Urinary bladder (tissue), 4 donors: ENCODE measurements at places on chromosomes 11 and 22. TPM values are rescaled to one million over a fixed set of nuclear protein-coding genes. Genes with fewer than 3 reads are reported as not detected.

Gene MYOD1
- 1.1 TPM for total RNA-seq

Gene VWCE
- 0.63 TPM for total RNA-seq

Gene DNAJB13
- total RNA-seq = 0.58 TPM

Gene CD44
- 225 TPM for total RNA-seq

Gene MUC2
- total RNA-seq = not detected

Gene SCGB1C1
- not detected for total RNA-seq

Gene LAYN
- 19.2 TPM for total RNA-seq

Gene KIF18A
- 17.8 TPM for total RNA-seq

Gene LRRC74B
- not detected for total RNA-seq

Gene OR51E2
- total RNA-seq = 0.63 TPM

Gene MS4A6E
- total RNA-seq = not detected

Gene OR52H1
- total RNA-seq = 2.2 TPM

Gene SNX15
- 9.4 TPM for total RNA-seq

Gene DRD4
- not detected for total RNA-seq

Gene EFCAB6
- total RNA-seq = 3.2 TPM

Gene PDE2A
- total RNA-seq = 18.6 TPM

Gene OR8I2
- total RNA-seq = not detected

Gene DEUP1
- total RNA-seq = 0.16 TPM

Gene ATF4
- 154 TPM for total RNA-seq

Gene SHANK2
- 6.2 TPM for total RNA-seq

Gene OR8D4
- 0.21 TPM for total RNA-seq

Gene HORMAD2
- total RNA-seq = not detected

Gene CHRDL2
- total RNA-seq = 0.69 TPM

Gene COMT
- 52.7 TPM for total RNA-seq

Gene MYBPC3
- not detected for total RNA-seq

Gene OR10D3
- not detected for total RNA-seq

Gene DDX25
- total RNA-seq = 0.32 TPM

Gene GAS2
- 18.8 TPM for total RNA-seq

Gene MOV10L1
- total RNA-seq = 9.7 TPM

Gene TRIM5
- 39.6 TPM for total RNA-seq

Gene HTR3B
- total RNA-seq = not detected

Gene ADAMTS8
- 8.9 TPM for total RNA-seq

Gene CELSR1
- 4.5 TPM for total RNA-seq

Gene PHF21A
- 36.6 TPM for total RNA-seq

Gene BTG4
- total RNA-seq = not detected

Gene TP53I11
- 10.7 TPM for total RNA-seq

Gene SEC14L2
- 6.2 TPM for total RNA-seq

Gene MS4A7
- 19.5 TPM for total RNA-seq

Gene TRIM34
- 17.1 TPM for total RNA-seq

Gene TMPRSS4
- total RNA-seq = 15.0 TPM

Gene TMEM25
- 14.1 TPM for total RNA-seq

Gene ALG9
- 57.7 TPM for total RNA-seq

Gene APOA1
- 1.1 TPM for total RNA-seq

Gene OR51B2
- total RNA-seq = 1.7 TPM

Gene MB
- 12.5 TPM for total RNA-seq

Gene UCP2
- 16.2 TPM for total RNA-seq

Gene OR4A5
- total RNA-seq = not detected

Gene KCNJ1
- not detected for total RNA-seq
